ENCODE measurements at places on chromosomes 5 and 9.

DNA sequence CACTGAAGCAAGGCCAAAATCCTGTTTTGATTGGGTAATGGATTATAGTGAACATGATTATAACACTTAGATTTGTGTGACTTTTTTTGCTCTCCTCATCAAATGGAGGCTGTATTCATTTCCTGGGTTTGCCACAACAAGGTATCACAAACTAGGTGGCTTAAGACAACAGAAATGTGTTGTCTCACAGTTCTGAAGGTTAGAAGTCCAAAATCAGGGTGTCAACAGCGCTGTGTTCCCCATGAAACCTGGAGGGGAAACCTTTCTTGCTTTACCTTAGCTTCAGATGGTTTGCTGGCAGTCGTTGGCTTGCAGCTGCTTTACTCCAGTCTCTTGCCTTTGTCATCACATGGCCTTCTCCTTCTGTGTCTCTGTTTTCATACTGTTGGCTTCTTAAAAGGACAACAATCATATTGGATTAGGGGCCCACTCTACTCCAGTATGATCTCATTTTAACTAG is 32.4 kb downstream of the CDC42SE2 start:
- DNase-seq, result no peak

DNA sequence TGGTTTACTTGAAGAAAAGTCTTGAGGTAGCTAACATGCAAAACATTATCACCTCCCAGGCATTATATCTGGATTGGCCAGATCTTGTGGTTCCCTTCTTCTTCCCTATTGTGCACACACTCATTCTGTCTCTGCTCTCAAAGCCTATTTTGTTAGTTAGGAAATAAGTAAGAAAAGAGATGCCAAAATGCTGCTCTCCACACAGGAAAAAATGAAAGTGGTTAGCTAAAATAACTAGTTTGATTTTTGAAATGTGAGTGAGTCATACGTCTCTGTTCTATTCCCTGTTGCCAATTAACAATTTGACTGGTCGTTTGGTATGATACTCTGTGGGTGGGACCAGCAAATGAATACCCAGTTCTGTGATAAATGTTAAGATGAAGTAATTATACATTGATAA is 28.1 kb downstream of the LMNB1 start:
- no peak for DNase-seq

- no peak for DNase-seq
Measured at GRCh38 chr5:116289276-116289675, 204.5 kb downstream of the COMMD10 start.

- DNase-seq, result no peak
Measured at GRCh38 chr5:111730659-111731382, 26.2 kb downstream of the NREP start.

- no peak for DNase-seq
Measured at GRCh38 chr5:95810305-95811125, 12.0 kb downstream of the GLRX start.

GRCh38 chr9:120312031-120312430 is 267.9 kb downstream of the CDK5RAP2 start:
- DNase-seq, result no peak

- no peak for DNase-seq
Measured at GRCh38 chr9:110928599-110928998, 109.7 kb downstream of the LPAR1 start.

- DNase-seq, result no peak
Measured at GRCh38 chr5:72122602-72123001, 15.3 kb downstream of the MAP1B start.

GRCh38 chr5:92337772-92338234 is 954.7 kb upstream of the ARRDC3 start:
- DNase-seq, result no peak

- no peak for DNase-seq
Measured at GRCh38 chr9:117156771-117157535, 257.9 kb downstream of the ASTN2 start.

GRCh38 chr5:15009420-15009819 is 137.8 kb upstream of the ANKH start:
- no peak for DNase-seq

DNA sequence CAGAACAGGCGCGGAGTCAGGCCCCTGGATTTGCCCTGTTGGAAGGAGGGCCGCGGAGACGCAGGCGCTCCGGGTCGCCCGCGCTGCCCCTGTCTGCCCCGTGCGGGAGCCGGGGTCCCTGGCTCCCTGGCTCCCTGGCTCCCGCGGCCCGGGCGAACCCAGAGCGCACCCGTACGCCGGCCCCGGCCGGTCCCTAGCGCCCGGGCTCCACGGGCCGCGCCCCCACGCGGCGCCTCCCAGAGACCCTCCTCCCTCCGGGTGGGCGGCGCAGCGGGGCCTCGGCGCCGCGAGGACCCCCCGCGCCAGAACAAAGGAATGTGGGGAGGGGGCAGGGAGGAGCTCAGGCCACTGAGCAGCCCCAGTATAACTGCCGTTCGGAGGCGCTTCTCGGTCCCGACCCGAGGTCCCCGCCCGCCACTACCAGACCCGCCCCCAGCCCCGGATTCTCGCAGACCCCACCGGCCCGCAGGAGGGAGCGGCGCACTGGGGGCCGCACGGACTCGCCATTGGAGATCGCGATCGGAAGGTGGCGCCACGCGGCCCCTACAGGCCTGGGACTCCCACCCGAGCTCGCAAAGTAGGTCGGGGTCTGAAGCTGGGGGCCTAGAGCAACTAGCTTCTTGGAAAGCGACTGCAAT is 2.4 kb downstream of the NFIL3 start:
- no peak for DNase-seq

- no peak for DNase-seq
Measured at GRCh38 chr5:81495286-81495685, 101.4 kb upstream of the ACOT12 start.

GRCh38 chr5:14028938-14029584 is 84.6 kb upstream of the DNAH5 start:
- DNase-seq, result no peak

DNA sequence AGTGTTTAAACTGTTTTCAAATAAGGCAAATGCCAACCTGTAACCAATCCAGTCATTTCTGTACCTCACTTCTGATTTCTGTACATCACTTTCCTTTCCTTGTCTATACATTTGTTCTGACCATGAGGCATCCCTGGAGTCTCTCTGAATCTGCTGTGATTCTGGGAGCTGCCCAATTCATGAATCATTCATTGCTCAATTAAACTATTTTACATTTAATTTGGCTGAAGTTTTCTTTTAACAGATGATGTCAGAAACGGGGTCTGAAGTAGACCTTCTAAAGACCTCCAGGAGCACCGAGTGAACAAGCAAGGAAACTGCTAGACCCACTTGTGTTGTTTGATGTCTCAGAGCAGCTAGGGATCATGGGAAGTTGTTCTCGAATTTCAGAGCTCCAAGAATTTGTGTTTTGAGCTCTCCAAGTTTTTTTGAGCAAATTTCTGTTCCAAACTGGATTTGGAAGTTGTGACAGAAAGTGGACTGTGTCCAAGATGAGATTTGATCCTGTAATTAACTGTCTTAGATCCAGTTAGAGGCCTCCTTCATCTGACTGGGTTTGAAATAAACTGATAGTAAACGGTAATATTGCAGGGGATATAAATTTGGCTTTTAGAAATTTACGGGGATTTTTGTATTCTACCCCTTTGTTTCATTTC is 490.8 kb upstream of the ST8SIA4 start:
- DNase-seq, result no peak

DNA sequence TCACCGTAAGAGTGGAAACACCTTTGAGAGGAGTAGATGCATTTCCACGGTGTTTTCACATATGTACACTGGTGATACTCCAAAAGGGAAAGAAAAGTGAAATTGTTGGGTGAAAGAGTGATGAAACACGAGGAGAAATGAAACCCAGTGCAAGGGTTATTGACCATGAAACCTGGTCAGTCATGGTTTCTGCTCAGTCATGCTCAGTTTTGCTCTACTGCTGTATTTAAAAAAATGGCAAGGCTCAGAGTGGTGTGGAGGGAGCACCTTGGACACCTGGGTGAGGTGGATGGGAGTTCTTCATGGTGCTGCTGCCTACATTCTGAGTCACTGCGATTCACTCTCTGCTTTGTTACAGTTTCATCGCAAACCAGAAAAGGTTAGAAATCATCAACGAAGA is 32.3 kb downstream of the NTRK2 start:
- DNase-seq, result no peak

DNA sequence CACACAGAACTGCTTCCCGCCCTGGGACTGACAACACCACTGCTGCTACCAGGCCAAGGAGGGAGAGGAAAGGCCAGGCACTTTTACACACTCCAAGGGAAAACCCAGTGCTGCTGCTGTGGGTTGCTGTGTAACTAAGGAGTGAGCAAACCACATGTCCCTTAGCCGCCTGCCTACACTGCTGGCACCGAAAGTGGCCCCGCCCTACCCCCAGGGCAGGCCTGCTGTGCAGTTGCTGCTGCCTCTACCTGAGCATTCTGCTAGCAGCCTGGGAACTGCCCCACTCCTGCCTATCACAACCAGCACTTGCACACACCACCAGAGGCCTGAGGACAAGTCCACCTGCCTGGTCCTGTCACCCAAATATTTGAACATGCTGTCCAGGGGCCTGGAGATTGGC is 740.9 kb downstream of the DTWD2 start:
- DNase-seq, result no peak

GRCh38 chr9:2465921-2466460 is 155.6 kb upstream of the VLDLR start:
- DNase-seq, result no peak

GRCh38 chr9:100724886-100725285 is 147.0 kb downstream of the CAVIN4 start:
- no peak for DNase-seq

DNA sequence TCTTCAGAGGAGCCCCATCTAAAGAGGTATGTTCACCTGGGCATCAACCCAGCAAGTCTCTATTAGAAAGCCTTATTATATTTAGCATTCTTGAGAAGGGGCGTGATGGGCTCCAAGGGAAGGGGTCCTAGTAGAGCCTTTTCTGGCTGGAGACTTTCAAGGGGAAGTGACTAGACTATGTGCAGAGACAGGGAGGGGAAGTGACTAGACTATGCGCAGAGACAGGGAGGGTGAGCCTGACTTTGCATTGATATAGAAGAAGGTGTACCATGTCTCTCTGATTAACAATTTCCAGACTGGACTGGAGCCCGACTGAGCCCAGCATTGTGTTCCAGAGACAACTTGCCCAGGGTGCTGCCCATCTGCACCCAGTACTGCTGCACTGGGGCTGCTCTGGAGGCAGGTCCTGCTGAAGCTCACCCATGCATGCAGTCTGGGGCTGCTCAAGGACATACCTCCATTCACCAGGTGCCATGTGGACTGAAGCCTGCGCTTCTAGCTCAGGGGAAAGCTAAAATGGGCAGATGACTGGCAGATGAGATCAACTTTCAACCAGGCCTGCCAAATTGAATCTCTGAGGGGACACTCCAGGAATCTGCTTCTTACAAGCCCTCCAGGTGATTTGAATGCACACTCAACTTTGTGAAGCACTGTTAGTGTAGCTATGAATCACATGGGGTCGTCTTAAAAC is 83.0 kb upstream of the GNA14 start:
- DNase-seq, result no peak
